ENCODE measurements at places on chromosomes 6 and 20. TPM values are rescaled to one million over a fixed set of nuclear protein-coding genes. Genes with fewer than 3 reads are reported as not detected.

GRCh38 chr6:56370127-56370540, 122.8 kb upstream of the COL21A1 start:
- peak; percentile 80 for DNase-seq

DNA sequence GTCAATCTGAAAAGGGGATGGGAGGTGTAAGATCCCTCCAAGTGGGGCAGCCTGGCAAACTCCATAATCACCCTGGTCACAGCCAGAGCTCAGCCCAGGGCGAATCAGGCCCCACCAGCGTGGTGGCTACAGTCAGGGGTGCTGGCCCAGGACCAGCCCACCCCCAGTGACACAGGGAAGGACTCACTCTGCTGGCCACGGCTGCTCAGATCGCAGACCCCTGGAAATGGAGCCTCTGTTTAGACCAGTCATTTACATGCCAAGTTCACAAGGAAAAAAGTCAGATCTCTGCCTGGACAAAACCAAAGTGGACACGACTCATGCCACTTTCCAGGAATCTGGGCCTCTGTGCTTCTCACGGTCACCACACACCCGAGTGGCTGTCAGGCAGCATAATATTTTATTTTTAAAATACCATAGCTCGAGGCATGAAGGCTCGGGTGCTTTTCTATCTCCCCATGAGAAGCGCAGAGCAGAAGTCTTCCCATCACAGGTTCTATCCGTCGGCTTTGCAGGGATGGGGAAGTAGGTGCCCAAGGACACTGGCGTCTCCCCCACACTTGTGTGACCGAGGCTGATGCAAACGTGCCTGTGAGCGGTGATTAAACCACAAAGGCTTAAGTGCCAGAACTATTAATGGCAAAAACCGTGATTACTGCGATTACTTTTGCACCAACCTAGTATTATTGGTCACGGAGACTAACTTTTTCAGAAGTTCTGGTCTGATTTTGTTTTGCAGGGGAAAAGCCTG, 13.0 kb downstream of the PXDC1 start:
- DNase-seq: no peak

DNA sequence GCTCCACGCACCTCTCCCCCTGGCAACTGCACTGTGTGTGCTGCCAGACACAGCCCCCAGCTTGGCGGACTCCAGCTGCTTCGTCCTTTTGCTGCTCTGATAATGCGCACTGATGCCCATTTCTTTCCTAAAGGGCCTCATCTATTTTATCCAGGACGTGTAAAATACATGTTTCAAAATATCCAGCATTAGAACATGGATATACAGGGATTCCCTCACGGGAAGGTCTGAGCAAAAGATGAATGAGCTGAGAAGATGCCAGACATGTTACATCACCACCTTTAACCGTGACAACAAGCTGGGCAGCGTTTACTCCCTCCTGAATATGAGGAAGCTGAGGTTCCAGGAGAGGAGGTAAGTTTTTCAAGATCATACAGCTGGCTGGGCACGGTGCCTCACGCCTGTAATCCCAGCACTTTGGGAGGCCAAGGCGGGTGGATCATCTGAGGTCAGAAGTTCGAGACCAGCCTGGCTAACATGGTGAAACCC, 32.8 kb downstream of the TNXB start:
- DNase-seq: peak; percentile 95

- DNase-seq: no peak
These were observed 5.7 kb upstream of the NECAB3 start for GRCh38 chr20:33679758-33680485.

GRCh38 chr6:5066456-5067093, 18.6 kb upstream of the PPP1R3G start:
- no peak for DNase-seq

- DNase-seq: peak; percentile 13
These were observed 85.1 kb downstream of the ZFAND3 start for GRCh38 chr6:37904590-37904989.

Gene SF3B5
- total RNA-seq: 14.8 TPM

Gene KCNK16
- not detected for total RNA-seq

Gene DEF6
- 0.18 TPM for total RNA-seq

Measured in fibroblast of the aortic adventitia (primary cell).